Sigmoid colon (tissue), 7 donors: ENCODE measurements at places on chromosomes 2 and 18. TPM values are rescaled to one million over a fixed set of nuclear protein-coding genes. Genes with fewer than 3 reads are reported as not detected.

- peak; percentile 46 for DNase-seq
These were observed 84.5 kb downstream of the INHBB start for GRCh38 chr2:120430501-120430830.

- peak; percentile 43 for DNase-seq
These were observed 928 bp downstream of the NAGK start for GRCh38 chr2:71069376-71069775.

DNA sequence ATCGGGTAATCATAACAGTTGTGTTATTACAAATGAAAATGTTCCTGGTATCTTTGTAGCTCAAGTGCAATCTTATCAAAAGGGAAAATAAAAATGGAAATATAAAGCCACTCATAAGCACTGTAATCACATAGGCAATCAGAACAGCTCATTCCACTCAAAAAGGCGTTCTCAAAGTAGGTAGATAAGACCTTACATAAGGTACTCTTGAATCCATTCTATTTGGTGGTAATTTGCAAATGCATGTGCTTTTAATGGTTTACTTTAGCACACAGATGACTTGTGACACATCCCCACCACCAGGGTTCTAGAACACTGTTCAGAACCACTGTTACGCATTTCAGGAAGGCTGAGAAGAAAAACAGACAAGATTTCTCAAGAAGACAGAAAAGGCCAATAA is 86.7 kb upstream of the NARS1 start:
- DNase-seq: no peak

DNA sequence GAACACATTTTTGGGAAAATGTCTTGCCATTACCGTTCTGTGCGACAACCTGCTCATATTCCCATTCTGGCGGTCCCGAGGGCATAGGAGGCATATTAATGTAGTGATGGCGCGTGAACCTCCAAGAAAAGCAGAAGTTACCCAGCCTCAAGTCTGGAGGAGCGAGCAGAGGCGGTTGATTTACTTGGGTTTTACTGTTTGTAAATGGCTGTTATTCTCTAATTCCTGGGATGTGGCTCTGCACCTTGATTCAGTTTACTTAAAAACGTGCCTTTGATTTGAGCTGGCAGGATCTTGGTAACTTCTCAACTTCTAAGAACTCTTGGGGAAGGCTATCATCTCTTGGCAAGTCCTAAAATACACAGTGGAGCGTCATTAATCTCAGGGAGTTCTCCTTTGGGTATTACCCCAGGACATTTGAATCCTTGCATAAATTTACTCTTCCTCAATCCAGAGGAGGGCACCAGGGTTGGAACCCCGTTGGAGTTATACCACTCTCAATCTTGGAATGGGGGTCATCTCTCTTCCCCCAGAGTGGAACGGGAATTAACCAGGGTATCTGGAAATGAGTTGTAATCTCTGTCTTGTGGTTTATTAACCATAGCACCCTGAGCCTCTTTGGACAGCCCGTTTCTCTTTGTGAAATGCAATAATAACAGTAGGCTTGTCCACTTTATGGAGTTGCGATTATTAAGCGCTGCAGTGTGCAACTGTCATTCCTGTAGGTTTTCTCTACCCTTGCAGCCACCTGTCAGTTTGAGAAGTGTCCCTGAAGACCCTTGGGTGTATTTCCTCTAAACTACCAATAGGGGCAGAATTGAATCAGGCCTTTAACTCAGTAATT is 2.1 kb downstream of the HK2 start:
- DNase-seq: no peak

DNA sequence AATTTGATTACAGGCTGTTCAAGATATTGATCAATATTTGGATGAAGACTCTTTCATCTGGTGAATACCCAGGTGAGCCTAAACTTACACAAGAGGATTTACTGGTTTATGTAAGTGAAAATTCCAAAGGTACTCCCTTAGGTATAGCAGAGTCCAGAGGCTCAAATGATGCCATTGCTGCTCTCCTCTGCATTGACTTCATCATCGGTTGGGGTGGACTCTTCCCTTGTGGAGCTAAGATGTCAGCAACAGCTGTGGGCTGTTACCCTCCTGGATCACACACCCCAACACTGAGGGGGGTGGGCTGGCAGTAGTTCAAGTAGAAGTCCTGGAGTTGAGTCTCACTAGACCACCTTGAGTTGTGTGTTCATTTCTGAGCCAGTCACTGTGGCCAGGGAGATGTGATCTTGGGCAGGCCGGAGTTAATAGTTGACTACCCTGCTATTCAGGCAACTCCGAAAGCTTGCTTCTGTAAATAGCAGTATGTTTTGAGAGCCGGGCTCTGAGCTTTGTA is 236.9 kb downstream of the PTPRM start:
- DNase-seq: no peak

DNA sequence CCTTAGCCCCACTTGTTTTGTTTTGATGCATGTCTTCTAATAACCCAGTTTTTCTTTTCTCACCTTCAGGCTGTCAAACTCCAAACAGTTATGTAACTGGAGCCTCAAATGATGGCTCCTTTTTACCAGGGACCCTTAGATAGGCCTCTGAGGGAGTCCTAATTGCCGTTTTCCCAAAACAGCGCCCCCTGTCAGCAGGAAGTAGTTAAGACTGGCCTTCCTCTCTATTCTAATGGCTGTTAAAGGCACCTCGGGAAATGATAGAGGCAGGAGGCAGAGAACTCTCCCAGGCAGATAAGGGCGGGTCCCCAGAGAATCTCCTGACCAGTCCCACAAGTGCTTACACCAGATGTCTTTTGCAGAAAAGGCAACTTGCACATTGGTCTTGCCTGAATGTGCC is 123.2 kb downstream of the KCNS3 start:
- no peak for DNase-seq

GRCh38 chr2:162342321-162342720 is 1.6 kb upstream of the GCA start:
- no peak for DNase-seq

- DNase-seq: no peak
These were observed 21.1 kb upstream of the CSRNP3 start for GRCh38 chr2:165448406-165448805.

- DNase-seq: no peak
These were observed 60.1 kb upstream of the ARL4C start for GRCh38 chr2:234556848-234557573.

GRCh38 chr2:66957198-66957597 is 439.9 kb upstream of the ETAA1 start:
- no peak for DNase-seq

DNA sequence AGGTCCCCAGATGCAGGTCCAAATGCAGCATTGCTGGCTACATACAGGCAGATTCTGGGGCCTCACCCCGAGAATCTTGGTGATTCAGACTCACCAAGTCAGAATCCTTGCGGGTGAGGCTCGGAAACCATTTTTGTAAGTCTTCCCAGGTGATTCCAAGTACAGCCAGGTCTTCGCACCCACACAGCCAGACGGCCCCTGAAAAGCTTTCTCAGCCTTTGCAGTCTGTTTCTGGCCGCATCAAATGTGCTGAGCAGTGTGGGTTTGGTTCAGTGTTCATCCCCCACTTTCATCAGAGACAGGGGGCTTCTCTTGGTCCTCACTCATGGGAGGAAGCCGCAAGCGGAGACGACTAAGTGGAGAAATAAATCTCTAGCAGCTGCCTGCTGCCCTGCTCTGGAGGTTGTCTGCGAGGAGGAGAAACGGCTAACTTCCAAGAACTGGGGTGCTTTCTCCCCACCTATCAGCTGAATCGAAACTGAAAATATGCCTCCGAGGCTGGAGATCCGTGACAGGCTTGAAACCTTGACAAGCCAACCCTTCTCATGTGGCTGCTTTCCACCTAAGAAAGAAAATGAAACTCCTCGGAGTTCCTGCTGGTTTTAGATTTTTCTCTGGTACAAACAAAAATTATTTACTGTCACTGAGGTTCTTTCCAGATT is 8.9 kb upstream of the TMEM185B start:
- DNase-seq: peak; percentile 64

- peak; percentile 55 for DNase-seq
These were observed 3.9 kb downstream of the HOXD8 start for GRCh38 chr2:176133389-176133788.

GRCh38 chr2:85768713-85769112 is 14.9 kb downstream of the ATOH8 start:
- peak; percentile 95 for DNase-seq

DNA sequence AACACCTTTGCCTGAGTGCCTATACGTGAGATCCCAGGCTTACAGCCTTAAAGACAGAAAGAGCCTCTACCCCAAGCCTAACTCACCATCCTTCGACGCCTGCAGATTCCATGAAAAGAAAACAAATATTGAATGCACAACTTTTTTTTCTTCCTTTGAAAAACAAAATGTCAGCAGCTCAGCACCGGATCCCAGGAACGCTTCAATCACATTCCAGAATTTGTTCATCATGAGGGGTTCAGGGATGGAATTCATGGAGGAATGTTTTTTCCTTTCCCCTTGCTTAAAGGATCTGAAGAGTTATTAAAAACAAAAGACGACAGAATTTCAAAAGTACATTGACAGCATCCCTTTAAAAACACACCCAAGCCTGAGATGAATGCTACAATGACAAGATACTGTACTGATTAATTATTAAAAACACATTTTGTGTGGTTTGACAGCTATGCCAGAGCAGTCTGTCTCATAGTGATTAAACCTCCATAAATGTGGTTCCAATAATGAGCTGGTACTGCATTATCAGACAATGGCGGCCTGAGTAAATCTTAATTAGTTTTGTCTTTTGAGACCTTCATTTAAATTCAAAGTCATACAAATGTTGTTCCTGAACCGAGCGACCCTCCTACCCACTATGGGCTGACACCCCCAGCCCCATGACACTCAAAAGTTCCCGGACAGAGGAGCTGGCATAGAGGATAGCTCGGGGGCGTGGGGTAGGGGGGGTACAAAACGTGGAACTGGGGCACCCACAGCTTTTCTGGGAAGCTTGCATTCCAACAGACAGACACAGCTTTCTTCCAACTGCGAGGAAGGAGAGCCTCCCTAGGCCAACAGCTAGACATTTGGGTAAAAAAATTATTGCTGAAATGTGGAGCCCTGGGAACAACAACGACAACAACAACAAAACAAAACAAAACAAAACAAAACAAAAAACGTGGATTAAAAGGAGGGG is 227.5 kb downstream of the TTC32 start:
- no peak for DNase-seq

- DNase-seq: no peak
These were observed 592 bp downstream of the ME2 start for GRCh38 chr18:50879302-50880118.

DNA sequence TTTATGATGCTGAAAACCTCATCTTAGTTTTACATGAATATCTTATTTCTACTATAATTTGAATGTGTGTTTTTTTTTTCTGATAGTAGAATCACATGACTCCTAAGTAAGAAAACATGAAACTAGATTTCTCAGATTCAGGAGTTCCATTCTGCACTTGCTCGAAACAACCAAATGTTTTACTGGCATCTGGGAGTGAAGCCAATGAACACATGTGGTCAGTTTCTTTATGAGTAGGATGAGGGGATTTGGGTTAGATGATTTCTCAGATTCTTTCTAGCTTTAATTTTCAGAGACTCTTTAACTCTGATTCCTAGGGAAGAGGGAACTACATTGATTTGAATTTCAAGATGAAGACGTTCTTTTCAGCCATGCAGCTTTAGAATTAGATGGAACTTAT is 225.0 kb upstream of the NT5C1B start:
- no peak for DNase-seq

DNA sequence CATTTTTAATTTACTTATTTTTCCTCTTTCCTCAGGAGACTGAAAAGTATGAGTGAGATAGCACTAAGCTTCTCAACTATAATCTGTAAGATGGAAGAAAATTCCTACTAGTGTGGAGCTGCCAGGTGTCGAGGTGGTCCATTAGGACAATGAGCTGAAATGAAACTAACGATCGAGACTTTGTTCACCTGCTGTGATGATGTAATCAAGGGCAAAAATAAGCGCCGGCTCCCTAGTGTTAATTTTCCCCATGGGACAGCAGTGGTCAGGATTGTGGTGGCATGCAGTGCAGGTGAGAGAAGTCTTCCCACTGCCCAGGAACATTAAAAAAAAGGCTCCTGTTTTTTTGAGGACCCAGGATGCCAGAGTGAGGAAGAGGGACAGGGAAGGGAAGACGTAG is 859.1 kb upstream of the GCFC2 start:
- no peak for DNase-seq

DNA sequence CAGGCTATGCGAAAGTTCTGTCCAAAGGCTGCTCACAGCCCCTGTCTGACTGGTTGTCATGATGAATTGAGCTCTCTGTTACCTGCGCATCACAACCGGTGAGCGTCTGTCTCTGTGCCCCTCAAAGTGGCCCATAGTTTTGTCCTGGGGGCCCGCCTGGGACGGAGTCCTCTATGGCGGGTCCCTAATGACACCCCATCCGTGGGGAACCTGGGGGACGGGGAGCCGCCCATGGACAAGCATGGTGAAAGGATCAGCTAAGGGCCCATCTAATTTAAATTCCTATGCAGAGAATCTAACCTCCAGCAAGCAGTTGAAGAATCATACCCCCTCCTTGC is 473 bp downstream of the ELMOD3 start:
- DNase-seq: no peak

DNA sequence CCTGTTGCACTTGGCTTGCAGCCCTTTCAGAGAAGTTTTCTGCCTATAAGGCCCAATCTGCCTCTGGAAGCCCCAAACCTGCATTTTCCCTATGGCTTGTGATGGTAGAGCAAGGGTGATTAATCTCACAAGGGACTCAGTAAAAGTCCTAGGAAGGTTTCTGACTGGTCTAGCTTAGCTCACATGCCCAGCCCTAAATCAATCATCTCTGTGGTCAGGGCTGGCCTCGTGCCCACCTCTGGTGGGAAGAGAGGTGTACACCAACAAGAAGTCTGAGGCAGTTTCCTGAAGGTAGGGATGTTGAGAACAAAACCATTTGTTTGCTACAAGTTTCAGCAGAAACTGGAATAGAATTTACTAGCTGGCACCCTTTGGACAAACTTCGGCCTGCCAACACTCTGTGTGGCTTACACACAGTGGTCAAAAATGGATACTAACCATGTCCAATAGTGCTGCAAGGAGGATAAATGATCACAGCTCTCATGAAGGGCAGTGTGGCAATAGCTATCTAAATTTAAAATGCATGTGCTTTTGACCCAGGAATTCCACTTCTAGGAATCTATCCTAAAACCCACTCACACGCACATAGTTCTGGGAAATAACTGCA is 96.4 kb downstream of the EN1 start:
- no peak for DNase-seq

GRCh38 chr2:195687320-195688086 is 30.5 kb downstream of the SLC39A10 start:
- no peak for DNase-seq

Gene ZNG1B
- 21.0 TPM for total RNA-seq

Gene ABCG8
- total RNA-seq: not detected

Gene C2orf42
- total RNA-seq: 24.3 TPM

Gene RAB11FIP5
- total RNA-seq: 23.5 TPM

Gene ZNF532
- total RNA-seq: 86.4 TPM

Gene PIAS2
- total RNA-seq: 32.9 TPM

Gene CXCR4
- total RNA-seq: 5.0 TPM
